ENCODE measurements at places on chromosomes 12 and 14.

- DNase-seq: no peak
Observed at GRCh38 chr12:92930421-92930820, 1.3 kb upstream of the EEA1 start.

- no peak for DNase-seq
Observed at GRCh38 chr12:65816086-65816485, 8.2 kb upstream of the HMGA2 start.

GRCh38 chr12:131896811-131897270 is 2.4 kb downstream of the ULK1 start:
- DNase-seq: no peak

GRCh38 chr12:82672811-82673495 is 13.8 kb upstream of the TMTC2 start:
- no peak for DNase-seq

DNA sequence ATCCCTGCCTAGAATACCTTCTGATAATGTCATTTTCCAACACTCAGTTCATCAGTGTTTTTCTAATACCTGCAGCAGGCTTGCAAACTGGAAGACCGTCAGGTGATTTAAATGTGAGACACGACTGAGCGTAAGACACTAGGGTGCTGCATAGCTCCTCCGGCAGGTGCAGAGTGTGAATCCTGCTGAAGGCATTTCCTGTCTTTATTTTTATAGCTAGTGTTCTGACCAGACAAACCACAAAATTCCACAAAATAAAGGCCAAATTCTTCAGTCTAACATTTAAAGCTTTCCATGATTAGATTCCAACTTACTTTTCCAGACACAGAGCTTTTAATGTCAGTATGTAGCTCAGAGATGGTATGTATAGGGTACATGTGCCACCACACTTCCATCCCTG is 70.7 kb downstream of the BBS10 start:
- DNase-seq: no peak

- DNase-seq: no peak
Observed at GRCh38 chr12:39503439-39503838, 60.5 kb upstream of the KIF21A start.

- no peak for DNase-seq
Observed at GRCh38 chr14:76109087-76109880, 42.4 kb upstream of the GPATCH2L start.

- DNase-seq: no peak
Observed at GRCh38 chr14:25056688-25057078, 6.7 kb upstream of the STXBP6 start.

DNA sequence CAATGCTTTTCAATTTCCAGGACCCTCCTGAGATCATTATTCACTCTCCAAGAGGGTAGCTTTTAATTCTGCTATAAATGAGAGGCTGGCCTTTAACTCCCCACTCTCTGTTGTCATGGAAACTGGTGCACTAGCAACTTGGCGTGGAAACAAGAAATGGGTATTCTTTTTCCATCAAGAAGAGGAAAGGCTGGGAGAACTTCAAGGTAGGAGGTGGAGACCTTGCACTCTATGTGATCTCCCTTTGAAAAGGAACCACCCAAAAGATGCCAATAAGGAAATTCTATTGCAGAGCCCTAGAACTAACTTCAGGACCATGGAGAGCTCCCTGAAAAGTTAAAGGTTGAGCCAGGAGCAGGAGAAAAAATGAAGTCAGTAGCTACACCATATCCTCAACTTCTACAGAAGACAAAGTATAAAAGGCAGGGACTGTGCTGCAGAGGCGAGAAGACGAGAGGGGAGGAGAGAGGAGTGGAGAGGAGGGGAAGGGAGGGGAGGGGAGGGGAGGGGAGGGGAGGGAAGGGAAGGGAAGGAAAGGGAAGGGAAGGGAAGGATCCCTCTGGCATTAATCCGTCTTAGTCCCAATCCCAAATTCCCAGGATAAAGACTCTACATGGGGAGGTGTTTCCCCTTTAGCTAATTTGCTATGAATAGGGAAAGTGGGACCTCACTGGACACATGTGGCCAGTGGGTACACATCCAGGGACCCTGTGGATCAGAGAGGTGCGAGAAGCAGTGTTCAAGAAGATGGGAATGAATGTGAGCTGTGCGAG is 46.7 kb upstream of the FICD start:
- no peak for DNase-seq

GRCh38 chr12:121156365-121156764 is 23.7 kb downstream of the P2RX7 start:
- DNase-seq: no peak

DNA sequence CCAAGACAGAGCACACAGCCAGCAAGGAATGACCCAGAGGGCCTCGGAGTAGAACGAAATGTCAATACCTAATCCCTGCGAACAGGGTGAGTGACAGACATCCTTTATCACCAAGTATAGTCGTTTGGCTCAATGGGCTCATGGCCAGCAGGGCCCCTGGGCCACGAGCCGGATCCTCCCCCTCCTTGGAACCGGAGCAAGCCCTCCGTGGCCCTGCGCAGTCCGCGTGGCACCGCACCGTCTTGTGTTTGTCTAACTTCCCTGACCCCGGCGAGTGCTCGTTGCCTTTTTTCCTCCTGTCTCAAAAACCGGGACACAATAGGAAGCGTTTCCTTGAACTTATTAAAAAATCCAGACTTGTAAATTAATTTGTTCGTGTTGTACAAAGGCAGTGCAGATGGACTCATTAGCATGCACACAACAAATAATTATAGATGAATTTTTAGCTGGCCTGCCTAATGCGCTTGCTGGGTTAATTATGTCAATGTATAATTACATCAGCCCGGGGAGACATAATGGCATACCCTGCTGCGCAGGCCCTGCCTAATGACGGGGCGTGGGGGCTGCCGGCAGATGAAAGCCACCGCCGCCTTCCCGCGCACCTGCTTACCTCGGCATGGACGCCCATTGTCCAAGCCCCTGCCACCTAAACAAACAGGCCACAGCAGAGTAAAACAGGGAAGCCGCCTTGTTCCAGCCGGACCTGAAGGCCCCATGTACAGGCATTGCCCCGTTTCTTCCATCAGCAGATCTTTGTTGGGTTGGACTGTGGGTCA is 81.6 kb downstream of the PHETA1 start:
- no peak for DNase-seq

DNA sequence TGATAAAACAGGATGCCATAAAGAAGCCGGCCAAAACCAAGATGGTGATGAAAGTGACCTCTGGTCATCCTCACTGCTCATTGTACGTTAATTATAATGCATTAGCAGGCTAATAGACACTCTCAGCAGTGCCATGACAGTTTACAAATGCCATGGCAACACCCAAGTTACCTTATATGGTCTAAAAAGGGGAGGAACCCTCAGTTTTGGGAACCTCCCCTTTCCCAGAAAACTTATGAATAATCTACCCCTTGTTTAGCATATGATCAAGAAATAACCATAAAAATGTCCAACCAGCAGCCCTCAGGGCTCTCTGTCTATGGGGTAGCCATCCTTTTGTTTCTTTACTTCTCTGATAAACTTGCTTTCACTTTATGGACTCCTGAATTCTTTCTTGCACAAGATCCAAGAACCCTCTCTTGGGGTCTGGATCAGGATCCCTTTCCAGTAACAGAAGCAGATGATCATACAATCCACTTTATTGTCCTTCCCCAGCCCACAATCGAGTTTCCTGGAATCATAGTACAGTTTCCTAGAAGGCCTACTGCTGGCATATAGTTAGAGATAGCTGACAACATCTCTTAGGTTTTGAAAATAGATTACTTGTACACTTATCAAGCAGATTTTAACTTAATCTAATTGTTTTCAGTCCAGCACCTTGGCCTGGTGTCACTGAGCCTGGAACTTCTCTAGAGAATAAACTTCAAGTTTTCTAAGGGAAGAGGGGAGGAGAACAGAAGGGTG is 266.7 kb upstream of the HMGA2 start:
- no peak for DNase-seq

GRCh38 chr14:89163031-89163636 is 253.9 kb downstream of the FOXN3 start:
- DNase-seq: no peak

- no peak for DNase-seq
Observed at GRCh38 chr14:35121026-35121886, 534 bp downstream of the PPP2R3C start.

DNA sequence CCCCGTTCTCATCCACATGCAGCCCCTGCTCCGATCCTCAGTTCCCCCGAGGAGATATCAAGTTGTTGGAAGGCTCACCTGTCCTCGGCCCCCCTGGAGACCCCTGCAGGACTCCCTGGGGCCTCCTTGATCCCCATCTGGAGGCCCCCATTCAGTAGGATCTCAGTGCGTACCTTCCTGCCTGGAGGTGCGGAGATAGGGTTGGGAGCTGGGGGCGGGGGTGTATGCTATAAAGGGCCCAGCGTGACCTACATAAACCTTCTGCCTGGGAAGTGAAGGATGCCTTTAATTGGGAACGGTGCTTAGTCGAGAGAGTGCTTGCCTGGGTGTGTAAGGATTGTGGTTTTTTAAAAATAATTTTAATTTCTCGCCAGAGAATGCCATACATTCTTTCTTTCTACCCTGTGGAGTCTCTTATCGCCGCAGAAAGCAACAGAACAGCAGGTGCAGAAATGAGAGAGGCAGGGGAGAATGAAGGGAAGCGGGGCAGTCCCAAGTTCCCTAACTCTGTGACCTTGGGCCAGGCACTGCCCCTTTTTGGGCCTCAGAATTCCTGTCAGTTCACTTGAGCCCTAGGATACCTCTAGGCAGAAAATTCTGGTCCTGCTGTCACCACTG is 153.7 kb downstream of the TSPAN9 start:
- no peak for DNase-seq

- DNase-seq: no peak
Observed at GRCh38 chr12:92134638-92135274, 10.9 kb downstream of the BTG1 start.

DNA sequence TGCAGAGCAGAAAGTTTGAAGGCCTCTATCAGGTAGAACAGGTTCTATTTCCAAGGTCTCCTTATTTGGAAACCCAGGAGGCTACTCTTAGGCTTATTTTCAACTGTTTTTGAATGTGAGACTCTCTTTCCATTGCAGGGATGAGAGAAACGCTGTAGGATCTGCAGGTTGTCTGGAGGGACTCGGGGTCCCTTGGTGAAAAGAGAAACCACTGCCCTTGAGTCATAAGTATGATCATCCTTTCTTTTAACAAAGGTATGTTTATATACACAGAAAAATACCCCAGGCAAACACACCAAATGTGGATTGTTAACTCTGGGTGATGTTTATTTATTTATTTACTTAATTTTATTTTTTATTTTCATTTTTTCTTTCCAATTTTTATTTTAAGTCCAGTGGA is 57.8 kb upstream of the MAX start:
- no peak for DNase-seq

- DNase-seq: no peak
Observed at GRCh38 chr12:121970581-121971300, 50.9 kb upstream of the BCL7A start.

- no peak for DNase-seq
Observed at GRCh38 chr12:27907766-27908165, 64.8 kb downstream of the PTHLH start.

DNA sequence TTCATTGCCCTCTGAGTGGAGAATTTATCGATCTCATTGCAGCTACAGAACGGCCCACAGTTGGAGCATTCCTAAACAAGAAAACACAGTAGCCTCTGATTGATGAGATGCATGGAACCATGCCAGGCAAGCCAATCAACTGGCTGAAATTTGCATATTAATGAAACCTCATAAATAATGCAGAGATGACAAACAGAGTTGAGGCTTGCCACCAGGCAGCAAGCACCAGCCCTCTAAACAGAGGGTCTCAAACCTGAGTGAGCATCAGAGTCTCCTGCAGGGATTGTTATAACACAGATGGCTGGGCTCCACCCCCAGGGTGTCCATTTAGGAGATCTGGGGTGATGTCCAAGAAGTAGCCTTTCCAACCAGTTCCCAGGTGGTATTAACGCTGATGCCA is 60.9 kb upstream of the CMKLR1 start:
- DNase-seq: no peak

DNA sequence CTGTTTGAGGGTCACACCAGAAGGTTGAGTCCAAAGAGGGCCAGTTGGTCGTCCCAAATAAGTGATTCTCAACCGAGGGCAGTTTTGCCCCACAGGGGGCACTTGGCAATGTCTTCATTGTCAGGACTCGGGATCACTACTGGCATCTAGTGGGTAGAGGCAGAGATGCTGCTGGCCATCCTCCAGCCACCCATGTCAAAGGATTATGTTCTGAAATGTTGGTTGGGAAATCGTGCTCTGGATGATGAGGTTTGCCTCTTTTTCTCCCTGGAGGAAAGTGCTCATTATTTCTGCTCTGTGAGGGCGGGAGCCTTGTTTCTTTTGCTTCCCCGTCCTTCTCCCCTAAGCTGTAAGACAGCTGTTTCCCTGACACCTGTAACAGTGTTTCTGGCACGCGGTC is 3.6 kb downstream of the ZNF839 start:
- no peak for DNase-seq

GRCh38 chr12:75419841-75420240 is 29.0 kb downstream of the GLIPR1L2 start:
- no peak for DNase-seq

GRCh38 chr14:34835312-34835711 is 39.8 kb downstream of the BAZ1A start:
- no peak for DNase-seq

GRCh38 chr12:112466011-112466422 is 47.3 kb downstream of the PTPN11 start:
- no peak for DNase-seq

- DNase-seq: no peak
Observed at GRCh38 chr12:119206348-119207062, 27.8 kb downstream of the HSPB8 start.

DNA sequence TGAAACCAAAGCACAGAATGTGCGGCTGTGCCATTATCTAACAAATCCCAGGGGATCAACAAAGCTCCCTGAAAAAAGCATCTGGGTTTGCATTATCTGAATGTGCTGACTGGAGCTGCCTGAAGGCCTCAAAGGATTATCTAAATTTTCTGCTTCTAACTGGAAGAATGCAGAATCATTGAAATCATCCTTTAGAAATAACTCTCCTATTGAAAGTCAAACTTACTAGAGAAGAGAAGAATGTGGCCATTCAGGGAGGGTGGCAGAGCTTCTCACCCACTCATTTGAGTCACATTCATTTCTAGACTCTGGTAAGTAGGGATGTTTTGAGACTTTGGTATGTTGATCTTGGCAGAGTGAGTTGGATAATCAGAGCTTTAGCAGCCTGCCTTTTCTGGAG is 220.6 kb upstream of the RGS6 start:
- DNase-seq: no peak

- DNase-seq: no peak
Observed at GRCh38 chr12:107681455-107681835, 4.2 kb upstream of the PWP1 start.

DNA sequence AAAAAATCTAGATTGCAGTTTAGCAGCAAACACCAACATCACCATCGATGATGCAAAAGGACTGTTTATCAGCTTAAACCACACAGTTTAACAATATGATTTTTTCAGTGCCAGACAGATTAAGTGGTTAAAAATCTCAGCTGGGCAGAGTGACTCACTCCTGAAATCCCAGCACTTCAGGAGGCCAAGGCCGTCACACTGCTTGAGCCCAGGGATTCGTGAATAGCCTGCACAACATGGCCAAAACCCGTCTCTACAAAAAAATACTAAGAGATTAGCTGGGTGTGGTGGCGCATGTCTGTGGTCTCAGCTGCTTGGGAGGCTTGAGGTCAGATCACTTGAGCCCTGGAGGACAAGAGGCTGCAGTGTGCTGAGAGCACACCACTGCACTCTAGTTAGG is 8.9 kb downstream of the RSRC2 start:
- DNase-seq: no peak

GRCh38 chr14:34119107-34119858 is 168.4 kb upstream of the EGLN3 start:
- no peak for DNase-seq
